CD4-positive, alpha-beta memory T cell (primary cell): ENCODE measurements at places on chromosomes 5 and 9.

DNA sequence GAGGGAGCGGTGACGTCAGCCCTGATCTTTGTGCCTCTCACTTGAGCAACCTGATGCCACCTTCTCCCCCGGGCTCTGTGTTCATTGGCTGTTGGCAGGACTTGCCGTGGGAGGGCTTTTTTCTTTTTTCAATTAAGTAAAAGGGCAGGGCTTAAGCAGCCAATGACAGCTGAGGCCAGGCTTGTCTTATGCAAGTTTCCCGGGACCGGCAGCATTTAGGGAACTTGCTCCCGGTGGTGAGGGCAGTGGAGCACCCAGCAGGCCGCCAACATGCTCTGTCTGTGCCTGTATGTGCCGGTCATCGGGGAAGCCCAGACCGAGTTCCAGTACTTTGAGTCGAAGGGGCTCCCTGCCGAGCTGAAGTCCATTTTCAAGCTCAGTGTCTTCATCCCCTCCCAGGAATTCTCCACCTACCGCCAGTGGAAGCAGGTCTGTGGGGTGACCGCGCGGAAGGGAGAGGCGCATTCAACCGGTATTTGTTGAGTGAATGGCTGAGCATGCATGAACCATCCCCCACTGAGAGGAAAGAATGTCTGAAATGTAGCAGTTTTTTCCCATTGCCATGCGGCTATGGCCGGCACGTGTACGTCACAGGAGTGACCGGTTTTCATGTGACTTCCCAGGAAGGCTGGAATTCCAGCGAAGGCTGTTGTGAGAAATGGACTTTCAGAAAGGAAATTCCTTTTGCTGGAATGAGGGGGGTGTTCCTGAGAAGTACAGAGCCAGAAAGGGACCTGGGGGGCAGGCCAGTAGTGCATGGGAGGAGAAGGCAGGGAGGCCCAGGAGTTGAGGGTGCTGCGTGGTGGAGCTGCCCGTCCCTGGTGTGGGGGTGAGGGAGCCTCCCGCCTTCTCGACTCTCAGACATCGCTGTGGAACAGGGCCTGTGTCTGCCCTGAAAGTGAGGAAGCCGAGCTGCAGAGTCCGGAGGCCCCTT lies 29.0 kb downstream of the PTGES2 start:
- DNase-seq = peak; percentile 40

- DNase-seq = peak; percentile 92
Observed at GRCh38 chr9:92963831-92964606, 16.7 kb downstream of the FGD3 start.

DNA sequence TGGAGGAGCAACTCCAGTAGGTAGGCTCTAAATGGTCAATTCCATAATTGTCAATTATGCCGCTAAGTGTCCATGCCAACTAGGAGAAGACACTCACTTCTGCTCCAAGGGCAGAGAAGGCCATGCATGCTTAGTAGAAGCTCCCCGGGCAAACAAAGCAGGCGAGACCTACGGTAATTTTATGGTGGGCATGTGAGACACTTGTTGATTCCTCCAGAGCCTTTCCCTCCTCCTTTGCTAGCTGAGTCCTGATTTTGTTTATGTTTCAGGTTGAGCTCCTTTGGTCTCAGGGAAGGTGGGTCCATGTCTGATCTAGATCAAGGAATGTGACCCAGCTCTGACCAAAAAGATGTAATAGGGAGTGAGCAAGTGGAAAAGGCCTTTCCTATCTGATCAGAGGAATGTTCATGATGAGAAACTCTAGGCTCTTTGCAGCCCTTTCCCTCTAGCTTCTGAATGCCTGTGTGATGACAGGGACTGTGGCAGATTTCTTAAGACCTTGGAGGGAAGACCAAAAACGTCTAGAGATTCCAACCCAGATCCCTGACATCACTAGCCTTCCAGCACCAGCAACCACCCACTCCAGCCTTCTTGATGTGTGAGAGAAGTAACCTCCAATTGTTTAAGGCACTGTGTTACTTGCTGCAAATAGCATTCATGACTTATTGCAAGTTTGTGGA lies 7.7 kb upstream of the CPEB4 start:
- DNase-seq = no peak

DNA sequence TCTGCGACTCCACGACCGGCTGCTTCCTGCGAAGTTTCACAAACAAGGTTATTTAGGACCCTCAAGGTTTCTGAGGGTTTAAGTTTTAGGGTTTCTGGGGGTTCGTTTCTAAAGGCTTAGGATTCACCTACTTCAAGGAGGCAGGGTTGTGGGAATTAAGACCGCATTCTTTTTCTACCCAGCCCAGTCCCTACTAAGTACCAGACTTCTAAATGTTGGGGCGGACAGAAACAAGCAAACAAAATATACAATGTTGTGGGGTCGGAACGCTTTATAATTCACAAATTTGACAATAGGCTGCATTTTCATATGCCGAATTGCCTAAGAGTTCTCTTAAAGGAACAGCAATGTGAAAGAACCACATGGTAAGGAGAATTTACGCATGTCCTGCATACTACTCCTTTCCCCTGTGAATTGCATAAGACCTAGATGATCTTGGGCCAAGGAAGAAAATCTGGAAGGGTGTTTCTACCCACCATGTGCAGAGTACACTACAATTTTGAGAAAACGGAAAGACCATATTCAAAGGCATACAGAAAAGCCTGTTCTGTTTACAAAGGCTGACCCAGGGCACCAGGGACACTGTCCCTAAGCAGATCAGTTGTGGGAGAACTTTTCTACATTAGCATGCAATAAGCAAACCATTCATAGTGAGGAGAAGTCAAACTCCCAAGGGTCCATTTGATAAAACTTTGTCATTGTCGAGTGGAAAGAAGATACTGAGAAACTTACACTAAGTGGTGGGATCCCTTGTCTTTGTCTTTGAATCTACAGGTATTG lies 457.3 kb downstream of the RAB3C start:
- no peak for DNase-seq

GRCh38 chr9:94805585-94805984 lies 79.1 kb downstream of the AOPEP start:
- no peak for DNase-seq

GRCh38 chr5:54900984-54901725 lies 84.2 kb downstream of the ESM1 start:
- no peak for DNase-seq
